ENCODE measurements at places on chromosomes 5 and 9.
A peak's percentile ranks its signal among the peaks of the same experiment; 100 is the strongest.

- no peak for DNase-seq
These were observed 290.5 kb upstream of the ITGA1 start for GRCh38 chr5:52497133-52497693.

GRCh38 chr9:137446851-137447471 lies 5.8 kb upstream of the ENTPD8 start:
- no peak for DNase-seq

- no peak for DNase-seq
These were observed 69.6 kb downstream of the PDE8B start for GRCh38 chr5:77280036-77280435.

GRCh38 chr5:137072361-137073115 lies 426.6 kb downstream of the SPOCK1 start:
- peak; percentile 15 for DNase-seq

GRCh38 chr9:130287736-130288135 lies 22.2 kb downstream of the HMCN2 start:
- DNase-seq, result no peak

DNA sequence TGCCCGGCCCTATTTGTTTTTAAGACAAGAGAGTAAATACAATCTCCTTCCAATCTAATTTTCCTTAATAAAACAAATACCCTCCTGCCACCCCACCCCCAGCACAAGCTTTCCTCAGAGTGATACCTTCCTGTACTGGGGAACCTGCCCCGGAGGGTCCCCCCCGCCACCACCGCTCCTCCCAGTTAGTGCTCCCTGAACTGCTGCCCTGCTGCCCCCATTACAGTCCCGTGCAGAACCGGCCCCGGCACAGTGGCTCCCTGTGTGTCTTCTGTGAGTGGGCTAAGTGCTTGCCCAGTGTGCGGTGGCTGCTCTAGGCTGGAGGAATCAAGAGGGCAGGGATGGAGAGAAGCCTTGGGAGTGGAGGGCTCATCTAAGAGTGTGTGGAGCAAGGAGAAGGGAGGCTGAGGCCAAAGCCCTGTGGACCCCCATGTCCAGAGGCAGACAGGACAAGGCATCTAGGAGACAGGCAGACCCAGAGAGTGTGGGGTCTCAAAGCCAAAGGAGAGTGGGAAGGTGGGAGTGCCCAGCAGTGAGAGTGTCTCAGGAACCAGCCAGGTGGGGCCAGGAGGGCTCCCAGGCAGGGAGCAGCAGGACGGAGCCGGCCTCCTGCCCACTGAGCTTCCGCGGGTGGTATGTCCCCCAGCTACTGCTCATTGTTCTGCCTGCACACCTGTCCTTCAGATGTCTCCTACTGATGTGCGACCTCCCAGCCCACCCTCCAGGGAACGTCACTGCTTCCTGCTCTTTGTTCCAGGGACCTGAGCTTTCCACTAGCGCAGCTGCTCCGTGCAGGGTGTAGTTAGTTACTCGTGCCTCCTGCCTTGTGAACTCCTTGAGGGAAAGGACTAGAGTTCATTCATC lies 129.0 kb downstream of the DAB2IP start:
- no peak for DNase-seq

DNA sequence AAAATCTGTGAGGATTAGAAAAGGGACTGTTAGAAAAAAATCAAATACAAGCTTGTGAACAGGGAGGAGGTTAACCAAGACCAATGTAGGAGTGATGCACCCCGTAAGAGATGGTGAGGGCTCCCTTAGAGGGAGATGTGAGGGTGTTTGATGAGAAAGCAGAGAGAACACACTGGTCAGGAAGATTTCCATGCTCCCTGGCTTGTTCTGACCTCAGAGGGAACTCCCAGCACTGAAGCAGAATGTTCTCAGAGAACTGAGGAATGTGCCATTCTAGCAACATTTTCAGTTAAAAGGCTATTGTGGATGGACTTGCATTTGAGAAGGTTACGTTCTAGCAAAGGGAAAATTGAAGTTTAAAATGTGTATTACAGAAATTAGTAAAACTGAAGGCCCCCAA lies 110.6 kb downstream of the HTR4 start:
- DNase-seq, result no peak

DNA sequence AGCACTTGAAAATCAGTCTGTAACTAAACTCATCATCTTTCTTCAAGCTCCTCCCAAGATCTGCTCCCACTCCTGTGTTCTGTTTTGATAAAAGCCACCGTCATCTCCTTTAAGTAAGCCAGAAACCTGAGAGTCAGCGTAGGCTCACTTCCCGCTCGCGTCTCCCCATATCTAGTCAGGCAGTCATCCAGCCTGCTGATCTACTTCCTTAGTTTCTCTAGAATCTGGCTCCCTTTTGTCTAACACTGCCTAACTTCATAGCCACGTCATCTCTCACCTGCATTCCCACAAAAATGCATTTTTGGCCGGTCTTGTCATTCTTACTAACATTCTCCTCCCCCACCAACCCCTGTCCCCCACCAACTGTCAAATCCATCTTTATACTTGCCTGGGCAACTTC lies 3.0 kb upstream of the TJP2 start:
- peak; percentile 58 for DNase-seq

DNA sequence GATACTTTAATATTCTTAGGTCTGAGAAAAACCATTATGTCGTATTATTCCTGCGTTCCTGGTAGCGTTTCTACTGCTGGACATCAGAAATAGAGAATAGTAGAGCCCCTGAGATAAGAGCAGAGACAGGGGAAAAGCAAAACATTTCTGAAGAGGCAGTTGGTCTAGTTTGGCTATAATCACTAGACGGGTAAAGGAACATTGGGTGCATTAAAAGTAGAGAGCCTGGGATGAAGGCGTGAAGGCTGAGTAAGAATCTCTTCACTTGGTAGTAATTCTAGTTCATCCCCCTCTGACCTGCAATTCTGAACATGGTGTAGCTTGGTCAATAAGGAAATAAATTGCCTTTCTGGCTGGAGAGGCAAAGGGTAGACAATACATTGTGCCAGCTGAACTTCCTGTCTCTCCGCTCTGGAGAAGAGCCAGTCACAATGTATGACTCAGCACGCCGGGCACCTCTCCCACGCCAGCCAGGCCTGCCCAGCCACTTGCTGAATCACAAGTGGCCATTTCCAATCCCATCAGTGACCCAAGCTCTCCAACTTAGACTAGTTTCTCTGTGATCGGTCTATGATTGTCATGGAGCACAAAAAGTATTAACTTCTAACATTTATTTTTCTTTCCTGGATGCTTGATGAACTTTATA lies 75.4 kb downstream of the STK32A start:
- peak; percentile 93 for DNase-seq

Data from RCC 7860 (cell line).